ENCODE measurements at places on chromosomes 7 and 10.

- no peak for DNase-seq
Measured at GRCh38 chr7:16559497-16560179, 33.0 kb downstream of the LRRC72 start.

DNA sequence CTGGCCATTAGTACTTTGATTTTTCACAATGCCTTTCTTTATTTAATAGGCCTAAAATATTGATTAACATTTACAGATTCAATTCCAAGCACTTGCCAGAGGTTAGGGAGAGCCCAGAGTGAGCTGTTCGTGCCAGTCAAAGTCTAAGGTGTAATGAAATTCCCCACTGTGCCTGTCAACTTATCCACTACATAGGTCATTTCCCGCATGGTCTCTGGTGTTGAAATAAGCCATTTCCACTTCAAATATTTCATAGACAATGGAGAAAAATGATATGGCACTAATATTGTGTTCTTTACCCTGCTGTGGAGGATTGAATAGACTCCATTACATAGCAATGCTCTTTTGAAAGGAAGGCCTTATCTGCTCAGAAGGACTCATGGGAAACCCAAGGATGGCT, 978.1 kb upstream of the CELF2 start:
- no peak for DNase-seq

DNA sequence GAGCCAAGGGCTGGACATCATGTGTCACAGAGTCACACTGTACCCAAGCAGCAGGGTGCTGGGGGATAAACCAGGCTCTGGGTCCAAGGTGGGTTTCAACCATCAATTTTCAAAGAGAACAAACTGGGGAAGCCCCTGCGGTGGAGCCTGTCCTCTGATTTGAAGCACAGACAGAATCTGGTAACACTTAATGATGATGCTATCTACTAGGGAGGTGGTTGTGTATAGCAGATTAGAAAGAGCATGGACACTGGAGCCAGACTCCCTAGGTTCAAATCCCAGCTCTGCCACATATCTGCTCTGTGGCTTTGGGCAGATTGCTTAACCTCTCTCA, 204.9 kb upstream of the ZMIZ1 start:
- no peak for DNase-seq

- DNase-seq, result peak; percentile 63
Measured at GRCh38 chr10:5666008-5666840, at the start of gene ASB13. ASB13 (minus strand) TSS chr10:5666595; CDS start chr10:5666551, 44 bp downstream.

- no peak for DNase-seq
Measured at GRCh38 chr7:133003052-133003910, 78.6 kb downstream of the CHCHD3 start.

DNA sequence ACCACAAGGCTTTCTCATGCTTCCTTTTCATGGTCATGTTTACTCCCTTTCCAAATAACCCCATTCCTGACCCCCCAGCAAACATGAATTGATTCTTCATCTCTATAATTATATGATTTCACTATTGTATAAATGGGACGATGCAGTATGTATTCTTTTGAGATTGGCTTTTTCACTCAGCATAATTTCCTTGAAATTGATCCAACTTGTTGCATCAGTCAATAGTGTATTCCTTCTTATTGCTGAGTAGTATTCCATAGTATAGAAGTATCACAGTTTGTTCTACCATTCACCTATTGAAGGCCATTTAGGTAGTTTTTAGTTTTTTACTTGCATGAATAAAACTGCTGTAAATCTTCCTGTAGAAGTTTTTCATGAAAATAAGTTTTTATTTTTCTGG, 264.7 kb downstream of the BAMBI start:
- DNase-seq, result no peak

- DNase-seq, result no peak
Measured at GRCh38 chr10:108902619-108903285, 1020.6 kb downstream of the XPNPEP1 start.

GRCh38 chr10:110851020-110851612, 20.6 kb upstream of the PDCD4 start:
- DNase-seq, result peak; percentile 52

DNA sequence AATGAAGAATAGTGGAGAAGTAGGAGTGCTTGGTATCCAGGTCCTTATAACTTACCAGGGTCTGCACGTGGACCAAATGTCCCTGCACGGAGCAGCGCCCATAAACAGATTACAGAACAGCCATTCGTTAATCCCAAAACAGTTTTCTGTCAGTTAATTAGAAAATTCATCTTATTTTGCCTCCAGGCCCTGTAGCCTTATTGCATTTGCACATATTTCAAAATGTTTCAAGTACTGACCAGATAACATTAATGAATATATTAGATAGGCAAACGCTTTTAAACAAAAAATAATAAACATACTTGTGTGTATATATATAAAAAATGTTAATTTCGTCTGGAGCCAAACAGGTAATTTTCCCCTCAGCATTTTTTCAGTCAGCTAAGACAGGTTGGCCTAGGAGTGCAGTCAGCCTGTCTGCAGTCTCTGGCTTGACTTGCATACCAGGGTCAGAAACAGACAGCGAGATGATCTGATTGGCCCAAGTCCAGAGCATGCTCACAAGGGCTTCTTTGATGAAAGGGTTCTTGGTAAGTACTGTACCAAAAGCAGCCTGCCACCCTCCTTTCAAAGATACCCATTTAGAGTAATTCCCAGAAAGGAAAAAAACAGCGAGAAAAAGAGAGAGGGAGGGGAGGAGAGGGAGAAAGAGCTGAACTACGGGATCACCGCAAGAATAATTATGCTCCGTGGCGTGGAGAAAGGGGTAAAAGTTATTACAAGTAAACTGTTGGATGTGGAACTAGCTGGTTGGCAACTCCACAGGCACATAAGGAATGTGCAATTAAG, 194.4 kb upstream of the TCF7L2 start:
- no peak for DNase-seq

GRCh38 chr7:40205992-40206391, 71.2 kb downstream of the SUGCT start:
- DNase-seq, result no peak

GRCh38 chr7:117323305-117323850, 520 bp upstream of the WNT2 start:
- no peak for DNase-seq

DNA sequence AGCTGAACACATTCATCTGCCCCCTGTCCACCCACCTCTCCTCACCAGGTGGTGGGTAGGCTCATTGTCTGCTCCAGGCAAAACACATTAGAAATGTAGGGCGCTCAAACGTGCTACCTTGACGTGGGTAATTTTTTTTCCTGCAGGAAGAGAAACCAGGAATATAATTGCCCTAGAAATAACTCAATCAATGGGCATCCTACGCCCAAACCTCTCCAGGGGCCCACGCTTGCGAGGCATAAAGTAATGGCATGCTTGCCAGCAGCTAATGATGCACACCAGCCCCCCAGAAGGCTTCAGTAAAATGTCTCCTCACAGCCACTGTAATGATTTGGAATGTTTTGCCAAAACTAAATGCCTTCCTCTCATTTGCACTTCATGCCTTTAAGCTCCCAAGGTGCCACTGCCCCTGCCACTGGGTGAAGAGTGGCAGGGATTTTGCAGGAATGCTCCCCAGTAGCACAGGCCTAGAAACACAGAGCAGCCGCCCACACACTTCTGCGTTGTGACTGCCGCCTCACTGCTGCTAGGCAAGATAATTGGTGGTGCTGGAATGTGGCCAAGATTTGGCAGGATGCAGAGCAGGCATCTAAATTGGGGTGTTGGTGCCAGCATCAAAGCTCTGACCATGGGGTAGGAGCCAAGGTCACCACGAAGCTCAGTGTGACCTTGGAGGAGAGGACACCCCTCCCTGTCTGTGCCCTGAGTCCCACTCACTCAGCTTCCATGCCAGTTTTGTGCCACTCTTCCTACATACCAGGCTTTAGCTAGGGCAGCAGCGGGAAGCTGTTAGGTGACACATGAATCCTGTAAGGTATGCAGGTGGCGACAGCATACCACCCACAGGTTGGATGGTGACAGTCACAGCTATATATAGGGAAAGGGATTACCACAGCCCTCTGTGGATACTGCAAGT, 48.7 kb upstream of the PPP1R3C start:
- no peak for DNase-seq

DNA sequence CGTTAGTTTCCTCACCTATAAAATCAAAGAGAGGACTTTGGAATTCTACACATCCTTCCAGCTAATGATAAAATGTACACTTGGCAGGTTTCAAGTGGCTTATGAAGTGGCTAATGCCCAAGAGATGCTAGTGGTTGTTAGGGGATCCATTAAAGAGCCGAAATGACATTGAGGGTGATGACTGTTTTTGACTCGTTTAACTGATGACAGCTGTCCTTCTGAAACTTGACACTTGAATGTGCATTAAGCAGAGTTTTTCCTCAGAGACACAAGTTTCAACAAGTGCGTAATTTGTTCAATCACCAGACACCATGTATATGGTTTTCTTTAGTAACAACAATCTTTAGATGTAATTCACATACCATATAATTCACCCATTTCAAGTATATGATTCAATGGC, 1.6 kb upstream of the PRF1 start:
- no peak for DNase-seq

Measured in CD4-positive, alpha-beta T cell treated with Interleukin-17A for 4 hours (primary cell).